AG04450 (cell line): ENCODE measurements at places on chromosomes 2 and 18.

DNA sequence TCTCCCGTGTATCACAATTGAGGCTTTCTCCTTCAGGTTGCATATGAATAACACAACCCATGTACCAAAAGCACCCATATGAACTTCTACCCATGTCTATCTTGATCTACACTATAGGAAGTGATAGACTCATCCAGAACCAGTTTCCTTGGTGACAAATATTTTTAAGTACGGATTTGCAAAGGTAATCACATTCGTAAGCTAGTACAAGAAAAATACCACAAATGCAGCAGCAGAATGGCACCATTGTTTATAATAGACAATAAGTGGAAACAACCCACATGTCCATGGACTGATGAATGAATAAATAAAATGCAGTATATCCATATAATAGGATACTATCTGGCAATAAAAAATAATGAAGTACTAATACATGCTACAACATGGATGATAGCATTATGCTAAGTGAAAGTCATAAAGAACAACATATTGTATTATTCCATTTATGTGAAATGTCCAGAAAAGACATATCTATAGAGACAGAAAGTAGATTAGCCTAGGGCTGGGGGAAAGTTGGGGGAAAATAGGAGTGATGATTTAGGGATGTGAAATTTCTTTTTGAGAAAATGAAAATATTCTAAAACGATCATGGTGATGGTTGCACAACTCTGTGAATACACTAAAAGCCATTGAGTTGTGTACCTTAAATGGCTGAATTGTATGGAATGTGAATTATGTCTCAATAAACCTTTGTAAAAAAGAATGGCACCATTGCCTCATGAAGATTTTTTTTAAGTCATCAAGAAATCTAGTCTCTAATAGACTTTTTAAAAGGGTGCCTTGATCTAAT lies 3.4 kb upstream of the CCDC88A start:
- DNase-seq, result no peak

GRCh38 chr2:151881342-151881741 lies 53.1 kb upstream of the ARL5A start:
- DNase-seq, result no peak

GRCh38 chr2:136221026-136221425 lies 103.1 kb upstream of the CXCR4 start:
- DNase-seq, result no peak

DNA sequence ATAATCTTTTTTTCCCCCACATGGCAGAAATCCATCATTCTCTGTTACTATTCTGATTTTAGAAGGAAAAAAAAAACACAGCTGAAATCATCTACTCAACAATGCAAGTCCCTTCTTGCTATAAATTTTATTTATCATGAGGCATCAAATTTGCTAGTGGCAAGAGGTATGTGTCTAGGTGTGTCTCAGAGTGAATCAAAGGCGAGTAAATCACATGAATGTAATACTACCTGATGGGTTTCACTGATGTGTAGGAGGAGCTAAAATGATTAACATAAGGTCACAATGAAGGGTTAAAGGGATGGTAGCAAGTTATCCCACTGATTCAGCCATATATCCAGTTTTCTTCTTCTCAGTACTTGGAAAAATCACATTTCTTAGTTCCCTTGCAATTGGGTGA lies 24.5 kb upstream of the PELI1 start:
- DNase-seq, result no peak

- no peak for DNase-seq
Measured at GRCh38 chr2:203328760-203329540, 756 bp downstream of the ABI2 start.

DNA sequence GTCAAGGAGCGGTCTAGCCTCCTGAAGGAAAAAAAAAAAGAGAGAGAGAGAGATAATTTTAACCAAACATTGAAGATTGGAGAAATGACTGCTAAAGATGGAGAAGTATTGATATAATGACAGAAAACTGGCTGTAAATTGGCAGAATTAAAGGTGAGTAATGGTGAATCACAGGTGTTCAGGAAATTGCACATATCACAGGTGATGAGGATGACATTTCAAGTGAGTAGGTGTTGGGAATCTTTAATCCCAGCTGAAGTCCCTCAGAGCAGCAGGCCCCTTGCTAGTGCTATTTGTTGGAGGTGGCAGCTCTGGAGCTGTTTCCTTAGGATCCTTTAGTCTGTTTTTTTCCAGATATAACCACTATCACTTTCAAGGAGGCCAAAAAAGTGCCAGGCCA lies 678.4 kb upstream of the VRK2 start:
- no peak for DNase-seq

- no peak for DNase-seq
Measured at GRCh38 chr2:47641366-47641765, 141.6 kb upstream of the MSH6 start.

GRCh38 chr2:33665039-33665438 lies 65.9 kb upstream of the FAM98A start:
- DNase-seq, result no peak

- DNase-seq, result no peak
Measured at GRCh38 chr2:64605026-64605471, 48.7 kb downstream of the SERTAD2 start.

- DNase-seq, result no peak
Measured at GRCh38 chr2:156670104-156670503, 233.9 kb downstream of the GPD2 start.

- peak; percentile 30 for DNase-seq
Measured at GRCh38 chr2:234863043-234863934, 88.5 kb upstream of the SH3BP4 start.

DNA sequence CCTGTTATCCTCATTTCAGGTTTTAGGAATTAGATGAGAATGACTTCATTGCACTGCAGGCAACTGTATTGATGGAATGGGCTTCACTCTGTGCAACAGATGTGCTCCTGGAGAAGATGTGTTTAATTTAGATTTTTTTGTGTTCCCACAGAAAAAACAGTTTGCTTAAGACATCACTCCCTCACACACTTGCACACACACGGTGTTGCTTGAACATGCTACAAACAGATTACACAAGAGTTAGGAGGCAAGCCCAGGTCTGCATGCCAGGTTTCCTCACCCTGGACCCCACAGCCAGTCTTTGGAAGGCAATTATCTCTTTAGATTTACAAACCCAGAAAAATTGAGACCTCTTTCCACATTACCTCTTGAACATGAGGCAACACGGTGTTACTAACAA lies 93.7 kb upstream of the KLHL29 start:
- no peak for DNase-seq

GRCh38 chr18:58784601-58785137 lies 80.0 kb upstream of the ZNF532 start:
- no peak for DNase-seq

DNA sequence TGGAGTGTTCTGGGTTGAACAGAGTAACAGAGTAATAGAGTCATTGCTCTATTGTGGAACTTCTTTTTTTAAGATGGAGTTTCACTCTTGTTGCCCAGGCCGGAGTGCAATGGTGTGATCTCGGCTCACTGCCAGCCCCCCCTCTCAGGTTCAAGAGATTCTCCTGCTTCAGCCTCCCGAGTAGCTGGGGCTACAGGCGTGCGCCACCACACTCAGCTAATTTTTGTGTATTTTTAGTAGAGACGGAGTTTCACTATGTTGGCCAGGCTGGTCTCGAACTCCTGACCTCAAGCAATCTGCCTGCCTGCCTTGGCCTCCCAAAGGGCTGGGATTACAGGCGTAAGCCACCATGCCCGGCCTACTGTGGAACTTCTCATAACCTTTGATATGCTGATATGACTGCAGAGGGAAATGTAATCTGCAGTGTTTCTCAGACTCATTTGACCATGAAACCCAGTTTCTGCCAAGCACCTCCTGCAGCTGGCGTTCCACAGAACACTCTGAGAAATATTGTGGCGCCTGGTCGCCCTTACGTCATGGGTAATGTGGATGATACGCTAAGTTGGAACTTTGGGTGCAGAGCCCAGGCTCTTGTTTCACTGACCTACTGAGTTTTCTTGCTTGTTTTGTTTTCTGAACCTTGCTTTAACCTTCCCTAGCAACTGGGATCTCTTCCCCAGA lies 213.8 kb downstream of the BCL2 start:
- DNase-seq, result no peak

DNA sequence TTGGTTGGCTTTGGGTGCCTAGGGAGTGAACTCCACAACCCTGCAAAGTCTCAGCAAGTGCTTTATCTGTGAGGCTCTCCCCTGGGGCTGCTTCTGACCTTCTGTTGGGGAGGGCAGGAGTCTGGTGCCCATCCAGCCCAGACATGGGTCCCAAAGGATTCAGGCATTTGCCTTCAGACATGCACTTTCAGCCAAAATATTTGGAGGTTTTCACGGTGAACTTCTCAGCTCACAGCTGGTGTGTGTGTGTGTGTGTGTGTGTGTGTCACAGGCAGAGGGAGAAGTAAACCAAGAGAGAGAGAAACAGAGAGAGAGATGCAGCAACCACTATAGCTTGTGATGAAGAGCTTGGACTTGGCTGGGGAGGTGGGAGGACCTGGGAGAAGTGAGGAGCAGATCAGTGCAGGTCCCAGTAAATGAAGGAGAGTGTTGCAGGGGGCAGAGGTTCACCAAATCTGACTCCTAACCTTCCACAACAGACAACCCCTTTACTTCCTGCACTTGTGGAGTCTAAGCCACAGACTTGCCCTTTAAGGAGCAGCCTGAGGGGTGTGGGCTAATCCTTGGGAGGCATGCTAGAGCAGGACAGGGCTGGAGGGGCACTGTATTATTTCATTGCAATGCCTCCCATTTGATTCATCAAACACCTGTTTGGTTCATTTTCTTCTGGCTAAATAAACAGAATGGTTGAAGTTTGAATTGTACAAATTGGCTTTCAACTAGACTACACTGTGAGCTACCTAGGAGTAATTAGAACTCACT lies 14.1 kb downstream of the SLC9A4 start:
- no peak for DNase-seq

GRCh38 chr2:8452979-8453903 lies 228.6 kb upstream of the ID2 start:
- no peak for DNase-seq

GRCh38 chr2:103809415-103809814 lies 1044.5 kb upstream of the POU3F3 start:
- DNase-seq, result no peak

GRCh38 chr2:212791569-212791968 lies 253.0 kb upstream of the ERBB4 start:
- no peak for DNase-seq

DNA sequence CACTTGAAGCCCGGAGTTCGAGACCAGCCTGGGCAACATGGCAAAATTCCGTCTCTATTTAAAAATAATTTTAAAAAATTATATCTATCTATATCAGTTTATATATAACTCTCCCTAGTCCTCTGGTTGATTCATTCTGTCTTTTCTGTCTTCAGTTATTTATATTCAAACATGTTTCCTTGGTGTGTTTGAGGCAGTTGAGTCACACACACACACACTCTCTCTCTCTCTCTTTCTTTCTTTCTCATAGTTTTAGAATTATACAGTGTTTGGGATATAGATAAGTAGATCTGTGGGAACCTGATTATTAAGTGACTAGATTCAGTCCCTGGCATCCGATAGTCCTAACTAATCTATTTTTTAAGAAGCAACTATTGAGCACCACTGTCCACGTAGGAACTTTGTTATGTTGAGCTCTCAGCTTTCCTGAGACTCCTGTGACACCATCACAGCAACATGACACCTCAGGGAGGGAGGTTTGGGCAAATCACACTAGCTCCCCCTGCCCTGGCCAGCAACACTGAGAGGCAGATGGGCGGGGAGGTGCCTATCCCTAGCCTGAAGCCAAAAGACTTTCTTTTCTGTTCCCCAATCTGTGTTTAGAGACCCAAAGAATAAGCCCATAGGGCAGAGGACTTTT lies 482.7 kb downstream of the DLGAP1 start:
- DNase-seq, result no peak

DNA sequence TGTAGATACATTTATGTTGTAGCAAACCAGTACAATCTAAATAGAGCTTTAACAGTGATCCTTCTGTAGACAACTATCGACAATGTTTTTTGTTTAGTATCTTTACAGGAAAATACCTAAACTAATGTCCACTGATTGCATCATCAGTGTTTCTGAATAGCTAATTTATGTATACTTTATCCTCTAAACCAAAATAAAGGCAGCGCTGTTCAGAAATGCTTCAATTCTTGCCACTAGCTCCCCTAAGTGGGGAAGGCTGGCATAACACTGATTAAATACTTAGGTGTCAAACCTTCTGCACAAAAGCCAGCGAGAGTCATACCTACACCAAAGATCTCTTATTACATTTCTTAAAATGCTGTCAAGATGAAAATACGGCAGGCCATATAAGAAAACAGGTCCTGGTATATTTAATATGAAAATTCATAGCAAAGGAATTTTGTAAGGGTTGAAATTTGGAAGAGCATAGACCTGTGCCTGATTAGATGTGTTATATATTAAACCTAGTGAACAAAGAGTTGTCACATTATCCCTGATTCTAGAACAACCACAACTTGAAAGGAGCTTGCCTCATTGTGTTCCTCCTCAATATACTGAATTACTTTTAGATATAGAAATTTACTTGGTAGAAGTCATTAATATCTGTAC lies 1693.4 kb upstream of the SLC39A10 start:
- no peak for DNase-seq

DNA sequence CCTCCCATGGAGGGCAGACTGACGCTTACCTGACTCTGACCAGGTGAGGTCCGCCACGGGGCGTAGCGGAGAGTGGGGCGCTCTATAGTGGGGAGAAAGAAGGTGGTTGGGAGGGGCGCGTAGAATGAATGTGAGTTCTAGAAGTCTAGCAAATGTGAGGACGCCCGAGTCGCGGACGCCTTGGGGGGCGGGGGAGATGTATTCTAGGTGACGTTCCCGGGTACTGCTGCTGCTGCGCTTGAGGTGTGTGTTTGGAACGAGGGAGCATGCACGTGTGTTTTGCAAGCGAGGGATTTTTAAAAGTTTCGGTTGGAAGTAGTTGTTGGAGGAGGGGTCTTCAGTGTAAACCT lies 758 bp downstream of the RIF1 start:
- DNase-seq, result no peak

DNA sequence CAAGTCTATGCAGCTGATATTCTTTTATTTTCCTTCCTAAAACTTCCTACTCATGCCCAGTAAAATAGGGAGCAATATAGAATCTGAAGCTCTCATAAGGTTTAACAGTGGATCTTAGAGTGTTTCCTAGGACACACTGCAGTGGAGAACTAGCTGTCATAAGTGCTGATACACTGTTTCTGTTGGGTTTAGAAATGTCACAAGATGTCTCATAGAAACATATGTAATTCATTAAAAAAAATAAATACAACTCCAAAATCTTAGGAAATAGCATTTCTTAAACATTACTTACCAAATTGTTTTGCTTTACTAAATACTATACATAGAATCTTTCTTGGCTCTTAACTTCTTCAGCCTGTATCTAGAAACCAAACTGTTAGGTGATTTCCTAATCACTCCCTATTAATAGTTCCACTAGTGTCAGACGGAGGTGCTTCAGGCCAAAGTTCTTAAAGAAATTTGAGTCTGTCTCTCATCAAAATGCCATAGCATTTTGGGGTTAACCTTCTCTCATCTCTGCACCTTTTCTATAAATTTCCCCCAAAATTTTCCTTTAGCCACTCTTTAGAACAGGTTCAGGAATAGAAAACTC lies 93.7 kb downstream of the CERKL start:
- no peak for DNase-seq

GRCh38 chr2:236774171-236774570 lies 204.5 kb downstream of the ACKR3 start:
- DNase-seq, result no peak
